ENCODE measurements at places on chromosomes 7 and 10.

DNA sequence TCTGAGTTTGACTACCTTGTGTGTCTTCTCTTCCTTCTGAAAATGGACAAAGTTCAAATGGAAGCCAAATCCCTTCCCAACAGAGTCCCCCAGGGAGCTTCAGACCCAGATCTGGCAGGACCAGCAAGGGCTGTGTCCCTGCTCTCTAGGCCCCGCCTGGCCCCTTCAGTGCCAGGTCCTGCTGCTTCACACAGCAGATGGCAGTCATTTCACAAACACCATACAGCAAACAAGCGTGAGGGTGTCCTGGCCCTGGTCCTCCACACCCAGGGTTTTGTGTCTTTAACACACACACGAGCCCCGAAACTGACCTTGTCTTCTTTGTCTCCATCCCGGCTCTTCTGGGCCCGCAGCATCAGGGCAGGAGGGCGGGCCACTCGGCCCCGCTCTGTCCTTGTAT lies 145.0 kb downstream of the TCERG1L start:
- DNase-seq = no peak

GRCh38 chr10:85580585-85580984 lies 786.0 kb downstream of the GRID1 start:
- DNase-seq = no peak

DNA sequence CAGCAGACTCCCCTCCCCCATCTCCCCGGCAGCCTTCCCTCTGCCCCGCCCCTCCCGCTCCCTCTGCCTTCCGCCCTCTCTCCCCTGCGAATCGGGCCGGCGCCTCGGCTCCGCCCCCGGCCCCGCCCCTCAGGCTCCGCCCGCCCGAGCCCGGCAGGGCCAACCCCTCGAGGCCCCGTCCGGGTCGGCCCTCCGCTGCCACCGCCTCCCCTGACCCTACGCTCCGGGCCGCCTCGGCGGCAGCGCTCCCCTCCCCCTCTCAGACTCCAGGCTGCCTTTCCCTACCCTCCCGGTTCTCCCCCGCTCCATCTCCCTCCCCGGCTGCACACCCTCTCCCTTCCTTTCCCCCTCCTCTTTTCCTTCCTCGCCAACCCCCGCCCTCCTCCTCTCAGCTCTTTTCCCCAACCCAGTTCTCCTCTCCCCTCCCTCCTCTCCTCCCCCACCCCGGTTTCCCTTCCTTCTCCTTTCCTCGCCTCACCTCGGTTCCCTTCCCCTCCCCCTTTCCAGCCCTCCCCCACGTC lies 1.6 kb downstream of the ZNF467 start:
- peak; percentile 93 for DNase-seq

GRCh38 chr10:116947841-116948529 lies 57.0 kb downstream of the SHTN1 start:
- no peak for DNase-seq

- DNase-seq = no peak
Observed at GRCh38 chr10:125076891-125077541, 83.3 kb downstream of the CTBP2 start.

GRCh38 chr7:90660819-90661218 lies 64.7 kb downstream of the CDK14 start:
- DNase-seq = no peak

GRCh38 chr7:98917331-98917730 lies 39.0 kb downstream of the TRRAP start:
- no peak for DNase-seq

DNA sequence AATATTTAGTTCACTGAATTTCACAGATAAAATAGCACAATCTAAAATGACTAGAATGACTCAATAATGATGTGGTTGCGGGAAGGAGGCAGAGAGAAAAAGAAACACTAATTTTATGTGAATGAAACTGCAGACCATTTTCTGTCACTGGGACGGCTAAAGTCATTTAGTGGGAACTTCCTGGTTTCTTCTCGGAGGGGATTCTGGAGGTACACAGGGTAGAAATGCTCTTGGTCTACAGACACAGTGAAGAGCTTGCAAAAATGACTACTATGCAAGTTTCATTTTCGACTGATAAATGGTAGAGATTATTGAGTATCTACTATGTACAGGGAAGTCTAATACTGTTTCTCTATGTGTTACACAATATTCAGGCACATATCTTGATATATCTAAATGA lies 63.5 kb upstream of the LRRN3 start:
- DNase-seq = no peak

DNA sequence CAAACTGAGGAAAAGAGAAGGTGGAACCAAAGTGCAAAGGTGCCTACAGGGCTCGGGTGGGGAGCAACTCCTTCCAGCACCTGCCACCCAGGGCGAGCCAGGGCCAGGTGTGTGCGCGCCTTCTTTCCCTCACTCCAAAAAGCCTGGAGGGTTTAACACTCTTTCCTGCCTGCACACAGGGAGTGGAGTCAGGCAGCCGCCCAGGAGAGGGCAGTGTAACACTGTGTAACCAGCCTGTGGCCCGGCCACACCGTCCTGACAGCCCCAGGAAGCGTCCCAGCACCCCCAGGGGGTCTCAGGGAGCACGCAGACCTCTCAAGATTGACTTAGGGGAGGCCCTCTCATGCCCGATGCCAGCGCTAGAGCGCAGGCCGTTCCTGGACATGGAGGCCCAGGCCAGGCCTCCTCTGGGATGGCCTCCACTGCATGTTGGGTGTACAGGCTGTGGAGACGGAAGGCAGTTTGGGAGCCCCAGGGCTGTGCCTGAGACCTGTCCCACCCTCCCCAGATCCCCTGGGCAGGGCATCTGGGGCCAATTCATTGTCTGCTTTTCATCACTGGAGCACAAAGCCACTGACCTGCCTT lies 13.4 kb downstream of the BRI3 start:
- DNase-seq = peak; percentile 70

- no peak for DNase-seq
Observed at GRCh38 chr10:106982268-106982667, 182.2 kb downstream of the SORCS1 start.

DNA sequence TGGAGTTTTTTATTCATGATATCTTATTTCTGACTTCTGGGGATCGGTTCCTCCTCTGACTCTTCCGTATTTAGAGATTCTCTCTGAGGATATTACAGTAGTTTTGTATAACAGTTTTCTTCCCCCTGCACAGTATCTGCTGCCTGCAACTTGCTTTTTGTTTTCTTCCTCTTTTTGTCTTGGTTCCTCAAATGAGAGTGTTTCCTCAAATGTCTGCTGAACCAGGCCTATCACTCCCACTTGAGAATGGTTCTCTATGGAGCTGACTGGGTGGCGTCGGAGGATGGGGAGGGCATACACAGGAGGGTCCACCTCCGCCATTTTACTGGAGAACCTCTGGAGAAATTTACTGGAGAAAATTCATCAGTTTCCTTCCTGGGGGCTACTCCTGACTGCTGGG lies 27.7 kb downstream of the ARHGAP22 start:
- peak; percentile 93 for DNase-seq

- no peak for DNase-seq
Observed at GRCh38 chr7:45161138-45161537, 3.5 kb downstream of the RAMP3 start.

DNA sequence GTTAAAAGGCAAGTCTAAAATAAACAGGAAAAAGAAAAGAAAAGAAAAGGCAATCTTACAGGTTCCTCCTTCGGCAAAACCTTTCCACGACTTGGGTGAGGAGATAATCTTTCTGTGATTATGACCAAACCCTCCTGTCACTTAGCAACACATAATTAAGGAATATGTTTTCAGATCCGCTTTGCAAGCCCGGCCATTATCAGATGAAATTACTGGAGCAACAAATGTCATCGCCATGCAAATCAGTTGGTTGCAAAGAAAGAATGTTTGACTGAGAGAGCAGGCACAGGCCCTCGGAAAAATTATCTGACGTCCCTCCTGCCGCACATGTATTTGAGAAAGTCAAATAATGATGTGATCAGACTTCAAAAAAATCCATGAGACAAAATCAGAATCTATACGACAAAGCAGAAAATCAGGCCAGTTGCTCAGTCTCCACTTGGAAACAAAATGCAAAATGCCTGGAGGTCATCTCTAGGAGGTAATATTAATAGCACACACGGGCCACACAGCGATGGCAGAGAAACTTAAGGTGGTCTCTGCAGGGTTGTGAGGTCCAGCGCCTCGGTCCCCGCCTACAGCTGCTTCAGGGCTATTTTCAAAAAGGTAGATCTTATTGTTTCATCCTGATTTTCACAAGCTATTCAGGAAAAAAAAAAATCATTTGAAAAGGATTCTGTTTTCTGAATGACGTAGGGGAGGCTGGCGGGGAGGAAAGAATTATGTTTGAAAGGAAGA lies 82.7 kb downstream of the ZRANB1 start:
- DNase-seq = no peak

- DNase-seq = no peak
Observed at GRCh38 chr10:127536972-127537760, 11.9 kb upstream of the NPS start.

DNA sequence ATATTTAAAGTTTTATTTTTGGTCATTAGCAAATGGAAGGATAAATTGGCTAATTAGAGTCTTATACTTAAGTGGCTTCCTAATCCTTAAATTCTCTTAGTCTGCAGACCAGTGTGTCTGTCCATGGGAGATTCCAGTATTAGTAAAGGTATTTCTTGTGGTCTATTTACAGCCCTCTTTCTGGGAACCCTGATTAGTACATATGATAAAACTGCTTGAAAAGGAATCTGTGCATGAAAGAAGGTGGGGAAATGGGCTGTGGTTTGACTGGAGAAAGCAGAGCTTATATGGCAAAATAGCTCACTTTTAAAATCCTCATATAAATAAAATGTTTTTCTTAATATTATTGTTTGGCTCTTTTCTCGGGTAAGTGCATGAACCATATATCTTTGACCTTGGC lies 124.5 kb upstream of the RHOBTB1 start:
- DNase-seq = no peak

DNA sequence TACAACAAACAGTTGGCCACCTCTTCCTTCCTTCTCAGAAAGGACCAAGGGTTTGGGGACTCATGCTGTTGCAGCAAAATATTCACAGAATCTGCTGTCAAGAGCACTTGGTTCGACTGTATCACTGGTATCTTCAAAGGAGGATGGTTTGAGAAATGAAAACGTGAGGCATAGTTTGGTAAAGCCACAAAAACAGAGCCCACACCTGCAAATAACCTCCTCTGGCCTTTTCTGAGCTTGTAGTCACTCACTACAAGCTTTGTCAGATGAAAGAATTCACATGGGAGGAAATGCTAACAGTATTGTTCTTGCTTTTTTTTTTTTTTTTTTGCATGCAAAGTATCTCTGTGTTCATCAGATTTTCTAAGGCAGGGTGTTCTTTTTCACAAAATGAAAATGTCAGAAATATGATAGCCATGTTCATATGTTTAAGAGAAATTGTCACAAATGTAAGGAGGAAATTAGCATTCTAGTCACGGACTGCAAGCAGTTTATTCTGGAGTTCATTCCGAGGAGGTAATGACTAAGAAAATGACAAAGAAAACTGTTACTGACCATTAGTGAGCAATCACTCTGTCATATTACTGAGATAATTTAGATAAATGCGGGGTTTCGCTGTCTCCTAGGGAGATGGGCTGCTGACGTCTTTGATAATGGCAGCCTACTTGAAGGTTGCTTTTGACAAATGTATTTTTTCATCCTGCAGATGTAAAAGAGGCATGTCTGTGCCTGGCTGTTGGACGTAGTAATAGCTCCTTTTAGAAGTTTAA lies 117.8 kb upstream of the MYO3A start:
- no peak for DNase-seq

- peak; percentile 80 for DNase-seq
Observed at GRCh38 chr7:73850781-73851207, 8.5 kb upstream of the METTL27 start.

GRCh38 chr10:369221-369683 lies 234.0 kb downstream of the ZMYND11 start:
- no peak for DNase-seq

- DNase-seq = no peak
Observed at GRCh38 chr7:132250480-132251326, 325.6 kb downstream of the PLXNA4 start.

GRCh38 chr7:159198016-159198724 lies 53.5 kb upstream of the VIPR2 start:
- peak; percentile 5 for DNase-seq

GRCh38 chr10:787933-788651 lies 98.6 kb upstream of the DIP2C start:
- no peak for DNase-seq

DNA sequence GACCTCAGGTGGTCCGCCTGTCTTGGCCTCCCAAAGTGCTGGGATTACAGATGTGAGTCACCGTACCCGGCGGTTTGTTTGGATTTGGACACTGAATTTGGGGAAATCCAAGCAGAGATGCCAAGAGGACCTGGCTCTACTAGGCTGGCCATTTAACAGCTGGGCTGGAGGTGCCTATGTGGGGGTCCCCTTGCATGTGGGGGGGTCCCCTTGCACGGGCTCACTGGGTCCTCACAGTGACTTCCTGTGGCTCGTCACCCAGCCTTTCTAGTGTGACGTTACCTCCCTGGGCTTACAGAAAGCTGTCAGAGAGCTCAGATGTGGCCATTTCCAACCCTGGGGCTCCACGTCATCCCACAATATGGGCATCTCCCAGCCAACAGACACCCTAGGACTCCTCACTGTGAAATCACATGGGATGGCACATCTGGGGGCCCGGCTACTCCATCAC lies 49.3 kb upstream of the GNA12 start:
- DNase-seq = no peak

GRCh38 chr10:6247041-6247712 lies 44.4 kb downstream of the PFKFB3 start:
- no peak for DNase-seq

- DNase-seq = no peak
Observed at GRCh38 chr10:96290368-96291133, 13.7 kb upstream of the DNTT start.

DNA sequence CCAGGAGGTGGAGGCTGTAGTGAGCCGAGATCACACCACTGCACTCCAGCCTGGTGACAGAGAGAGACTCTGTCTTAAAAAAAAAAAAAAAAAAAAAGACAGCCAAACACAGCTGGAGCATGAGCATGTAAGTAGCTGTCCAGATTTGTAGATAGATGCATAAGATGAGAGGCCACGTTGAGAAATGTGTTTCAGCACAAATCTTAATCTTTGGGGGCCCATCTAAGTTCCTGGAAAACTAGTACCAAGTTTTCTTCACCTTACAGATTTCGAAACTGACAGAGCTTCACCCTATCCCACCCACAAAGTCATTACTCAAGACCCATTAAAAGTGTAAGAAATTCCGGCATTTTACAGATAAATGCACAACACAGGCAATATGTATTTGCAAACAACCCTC lies 208.2 kb downstream of the PARD3 start:
- peak; percentile 31 for DNase-seq

Measured in hematopoietic multipotent progenitor cell treated with erythropoietin and hydrocortisone succinate and interleukin-3 and kit ligand, for 4 days (in vitro differentiated cells).